ENCODE measurements at places on chromosomes 4 and X.

DNA sequence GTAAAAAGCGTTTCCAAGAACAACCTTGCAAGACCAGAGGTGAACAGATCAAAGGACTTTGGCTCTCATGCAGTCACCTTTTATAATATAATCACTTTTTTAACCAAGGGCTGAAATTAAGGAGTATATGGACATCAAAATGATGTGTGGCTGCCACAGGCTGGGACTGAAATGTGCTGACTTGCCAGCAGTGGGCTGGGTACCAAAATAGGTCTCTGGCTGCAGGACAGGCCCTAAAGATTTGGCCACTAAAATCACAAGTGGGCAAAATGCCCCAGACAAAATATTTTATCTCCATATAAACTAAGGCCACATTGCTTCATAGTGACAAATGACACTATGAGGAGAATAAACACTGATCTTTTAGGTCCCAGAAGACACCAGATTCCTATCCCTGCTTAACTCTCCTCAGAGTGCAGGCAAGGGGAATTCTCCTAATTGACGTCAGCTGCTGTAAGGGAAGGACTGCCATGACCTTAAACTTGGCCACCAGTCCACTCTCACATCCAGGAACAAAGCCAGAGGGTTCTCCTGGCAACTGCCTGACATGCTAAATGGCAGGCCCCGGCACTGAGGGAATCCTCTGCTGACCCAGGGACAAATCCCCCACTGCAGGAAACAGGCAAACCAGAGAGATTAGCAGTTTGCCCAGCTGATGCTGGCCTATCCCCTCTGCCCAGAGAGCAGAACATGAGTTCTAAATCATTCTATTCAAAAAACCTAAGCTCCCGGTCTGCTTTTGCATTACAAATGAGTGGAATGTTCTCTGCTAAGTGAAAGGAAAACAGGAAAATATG is 155.8 kb downstream of the PPP3CA start:
- DNase-seq, result no peak

DNA sequence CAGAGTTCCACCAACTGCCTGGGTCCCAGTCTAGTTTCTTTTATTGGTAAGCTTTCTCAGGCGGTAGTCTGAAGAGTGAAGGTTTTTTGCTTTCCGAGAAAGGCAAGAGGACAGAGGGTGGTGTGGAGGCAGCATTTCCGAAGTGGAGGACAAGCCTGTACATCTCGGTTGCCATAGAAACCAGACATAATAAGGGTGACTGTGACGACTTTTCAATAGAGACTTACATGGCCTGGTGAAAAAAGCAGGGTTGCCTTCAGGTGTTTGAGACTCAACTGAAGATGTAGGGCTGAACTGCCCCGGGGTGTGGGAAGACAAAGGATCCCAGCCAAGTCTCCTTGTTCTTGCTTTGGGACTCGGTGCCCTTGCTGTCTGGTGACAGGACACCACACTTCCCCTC is 53.6 kb upstream of the RAB40AL start:
- DNase-seq, result no peak

- no peak for DNase-seq
Measured at GRCh38 chr4:3223346-3223745, 25.6 kb upstream of the MSANTD1 start.

DNA sequence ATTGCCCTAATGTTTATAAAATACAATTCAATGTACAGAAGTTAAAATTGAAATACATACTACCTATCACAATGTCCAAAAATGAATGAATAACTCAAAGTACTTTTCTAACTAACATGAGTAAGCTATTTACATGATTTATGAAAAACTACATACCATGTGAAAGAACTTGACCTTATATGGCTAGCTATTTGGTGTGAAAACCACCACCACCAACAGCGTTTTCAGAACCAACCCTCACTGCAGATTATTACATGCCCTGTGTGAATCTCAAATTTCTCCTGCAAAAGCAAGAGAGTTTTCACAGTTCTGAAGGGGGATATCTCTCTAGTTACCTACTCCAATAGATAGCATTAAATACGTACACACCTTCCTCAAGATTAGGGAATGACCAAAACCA is 198.5 kb downstream of the SPATA18 start:
- no peak for DNase-seq

DNA sequence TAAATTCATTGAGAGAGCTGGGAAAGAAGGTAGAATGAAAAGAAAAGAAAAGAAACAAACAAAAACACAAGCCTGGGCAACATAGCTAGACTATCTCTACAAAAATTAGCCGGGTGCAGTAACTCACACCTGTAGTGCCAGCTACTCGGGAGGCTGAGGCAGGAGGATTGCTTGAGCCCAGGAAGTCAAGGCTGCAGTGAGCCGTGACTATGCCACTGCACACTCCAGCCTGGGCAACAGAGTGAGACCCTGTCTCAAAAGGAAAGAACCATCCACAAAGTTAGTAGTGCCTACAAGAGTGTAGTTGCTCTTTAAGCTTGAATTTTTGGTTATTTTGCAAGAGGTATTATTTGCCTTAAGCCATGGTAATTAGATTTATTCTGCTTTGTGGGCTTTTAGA is 157.7 kb downstream of the CBR4 start:
- DNase-seq, result no peak

- DNase-seq, result no peak
Measured at GRCh38 chrX:131894995-131895394, 128.1 kb upstream of the STK26 start.

- DNase-seq, result no peak
Measured at GRCh38 chrX:148316446-148316845, 184.0 kb upstream of the AFF2 start.

GRCh38 chr4:162456106-162456505 is 292.3 kb upstream of the FSTL5 start:
- no peak for DNase-seq

- no peak for DNase-seq
Measured at GRCh38 chr4:53644607-53645006, 53.3 kb upstream of the LNX1 start.

DNA sequence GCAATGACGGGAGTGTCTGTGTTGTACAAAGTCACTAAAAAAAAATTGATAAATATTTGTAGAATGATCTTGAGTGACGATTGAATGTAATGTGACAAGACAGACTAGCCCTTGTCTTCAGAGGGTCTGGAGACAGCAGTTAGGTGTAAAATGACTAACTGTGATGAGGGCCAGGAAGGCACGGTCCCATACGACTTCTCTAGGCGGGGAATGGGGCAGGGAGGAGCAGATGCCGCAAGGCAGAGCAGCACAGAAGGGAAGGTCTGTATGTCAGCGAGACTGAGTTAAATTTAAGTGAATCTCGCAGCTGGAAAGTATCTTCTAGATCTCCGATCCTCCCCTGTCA is 405 bp downstream of the CENPE start:
- DNase-seq, result no peak

DNA sequence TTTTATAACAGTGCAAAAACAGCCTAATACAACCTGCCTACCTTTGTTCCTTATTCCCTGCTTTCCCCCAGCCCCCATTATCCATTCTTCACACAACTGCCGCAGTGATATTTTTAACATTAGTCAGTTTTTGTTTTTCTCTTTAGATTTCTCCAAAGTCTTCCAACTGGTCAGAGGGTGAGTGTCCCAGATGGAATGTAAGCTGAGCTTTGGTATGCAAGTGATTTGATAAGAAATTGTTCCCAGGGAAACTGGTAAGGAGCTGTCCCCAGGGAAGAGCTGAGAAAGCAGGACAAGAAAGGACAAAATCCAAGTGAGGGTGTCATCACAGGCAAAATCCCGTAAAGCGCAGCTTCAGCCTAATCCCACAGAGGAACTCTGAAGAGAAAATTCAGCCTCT is 475.5 kb upstream of the ADGRL3 start:
- no peak for DNase-seq

DNA sequence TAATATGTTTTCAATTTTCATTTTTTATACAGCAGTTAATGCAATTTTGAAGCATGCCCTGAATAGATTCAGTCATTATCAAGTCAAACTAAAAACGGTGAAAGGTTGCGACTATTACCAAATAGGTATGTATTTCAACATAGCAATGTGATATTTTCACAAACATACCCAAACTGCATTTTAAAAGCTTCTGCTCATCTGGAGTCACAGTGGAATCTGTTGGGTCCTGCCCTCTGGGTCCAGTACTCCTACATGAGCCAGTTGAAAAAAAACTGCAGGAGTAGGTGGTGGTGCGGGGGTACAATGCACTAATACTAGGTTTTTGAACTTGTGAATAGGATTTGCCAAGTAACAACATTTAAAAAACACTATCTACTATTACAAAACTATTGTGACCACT is 938 bp downstream of the GPR34 start:
- DNase-seq, result no peak

GRCh38 chrX:54029529-54030143 is 14.6 kb downstream of the PHF8 start:
- no peak for DNase-seq

GRCh38 chrX:153944140-153944799 is at the start of gene RENBP:
TSS of gene RENBP (minus strand) at chrX:153944643. CDS start at chrX:153944610, 33 bp downstream.
- no peak for DNase-seq

DNA sequence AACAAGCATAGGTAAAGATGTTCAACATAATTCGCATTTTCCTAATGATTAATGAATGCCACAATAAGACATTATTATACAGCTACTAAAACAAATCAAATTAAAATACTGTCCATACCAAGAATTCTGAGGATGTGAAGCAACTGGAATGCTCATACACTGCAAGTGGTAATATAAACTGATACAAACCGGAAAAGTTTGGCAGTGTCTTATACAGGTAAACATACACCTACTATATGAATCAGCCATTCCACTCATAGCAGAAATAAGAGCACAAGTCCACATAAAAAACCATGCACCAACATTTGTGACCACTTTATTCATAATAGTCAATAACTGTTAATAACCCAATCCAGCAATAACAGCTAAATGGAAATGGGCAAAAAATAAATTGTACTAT is 79.3 kb downstream of the FBXW7 start:
- no peak for DNase-seq

DNA sequence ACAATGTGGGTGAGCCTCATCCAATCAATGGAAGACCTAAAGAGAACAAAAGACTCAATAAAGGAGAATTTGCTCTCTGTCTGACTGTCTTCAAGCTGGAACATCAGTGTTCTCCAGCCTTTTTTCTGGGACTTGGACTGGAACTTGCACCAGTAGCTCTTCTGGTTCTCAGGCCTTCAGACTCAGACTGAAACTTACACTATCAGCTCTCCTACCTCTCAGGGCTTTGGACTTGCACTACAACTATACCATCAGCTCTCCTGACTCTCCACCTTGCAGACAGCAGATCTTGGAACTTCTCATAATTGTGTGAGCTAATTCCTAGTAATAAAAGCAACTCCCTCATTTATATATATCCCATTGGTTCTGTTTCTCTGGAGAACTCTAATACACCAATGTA is 185.9 kb downstream of the SMIM20 start:
- DNase-seq, result no peak

All from activated CD4-positive, alpha-beta T cell treated with anti-CD3 and anti-CD28 coated beads for 1 hour (primary cell).